Muscle of arm (tissue), 14 donors: ENCODE measurements at places on chromosomes 2 and 18.

DNA sequence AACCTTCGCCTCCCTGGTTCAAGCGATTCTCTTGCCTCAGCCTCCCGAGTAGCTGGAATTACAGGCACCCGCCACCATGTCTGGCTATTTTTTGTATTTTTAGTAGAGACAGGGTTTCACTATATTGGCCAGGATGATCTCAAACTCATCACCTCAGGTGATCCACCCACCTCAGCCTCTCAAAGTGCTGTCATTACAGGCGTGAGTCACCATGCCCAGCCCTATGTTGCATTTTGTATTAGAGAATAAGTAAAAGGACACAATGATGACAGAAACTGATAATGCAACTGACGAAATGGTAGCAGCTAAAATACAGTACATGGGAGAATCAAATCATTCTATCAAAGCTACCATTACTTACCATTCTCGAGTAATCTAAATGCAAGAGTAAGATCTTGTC is 276.7 kb downstream of the DSEL start:
- no peak for DNase-seq

GRCh38 chr18:22378672-22379282 is 38.9 kb downstream of the CTAGE1 start:
- no peak for DNase-seq

- DNase-seq = no peak
Measured at GRCh38 chr18:34857320-34857719, 147.2 kb downstream of the DTNA start.

DNA sequence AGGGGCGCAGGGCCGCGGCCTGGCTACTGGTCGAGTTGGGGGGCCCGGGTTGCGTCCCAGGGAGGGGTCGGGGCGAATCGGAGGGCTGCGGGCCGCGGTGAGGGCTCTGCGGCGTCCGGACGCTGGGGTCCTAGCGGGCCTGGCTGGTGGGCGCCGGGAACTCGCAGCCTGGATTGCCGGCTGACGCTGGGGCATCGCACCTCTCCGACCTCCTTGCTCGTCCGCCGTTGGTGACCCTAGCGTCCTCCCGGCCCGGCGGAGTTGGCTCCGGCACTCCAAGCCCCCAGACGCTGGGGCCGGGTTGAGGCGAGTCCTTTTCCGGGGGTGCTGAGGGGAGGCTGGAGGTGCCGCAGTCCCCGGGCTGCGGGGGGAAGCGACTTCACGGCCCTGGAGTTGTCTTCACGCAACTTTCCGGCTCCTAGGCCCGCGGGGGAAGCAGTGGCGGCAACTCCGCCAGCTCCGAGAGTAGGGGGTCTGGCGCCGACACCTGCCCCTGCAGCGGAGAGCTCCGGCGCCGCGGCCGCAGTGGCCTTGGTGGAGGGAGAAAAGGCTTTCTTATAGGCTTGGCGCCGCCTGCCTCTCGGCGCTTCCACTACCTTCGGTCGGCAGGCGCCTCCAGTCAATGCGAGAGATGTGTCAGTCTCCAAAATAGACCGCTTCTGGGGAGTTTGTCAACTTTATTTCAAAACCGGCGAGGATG is 70.3 kb downstream of the HAUS1 start:
- peak; percentile 28 for DNase-seq

GRCh38 chr2:235510318-235510717 is 16.5 kb downstream of the AGAP1 start:
- DNase-seq = no peak

- no peak for DNase-seq
Measured at GRCh38 chr2:241940329-241940728, 70.8 kb downstream of the RTP5 start.

DNA sequence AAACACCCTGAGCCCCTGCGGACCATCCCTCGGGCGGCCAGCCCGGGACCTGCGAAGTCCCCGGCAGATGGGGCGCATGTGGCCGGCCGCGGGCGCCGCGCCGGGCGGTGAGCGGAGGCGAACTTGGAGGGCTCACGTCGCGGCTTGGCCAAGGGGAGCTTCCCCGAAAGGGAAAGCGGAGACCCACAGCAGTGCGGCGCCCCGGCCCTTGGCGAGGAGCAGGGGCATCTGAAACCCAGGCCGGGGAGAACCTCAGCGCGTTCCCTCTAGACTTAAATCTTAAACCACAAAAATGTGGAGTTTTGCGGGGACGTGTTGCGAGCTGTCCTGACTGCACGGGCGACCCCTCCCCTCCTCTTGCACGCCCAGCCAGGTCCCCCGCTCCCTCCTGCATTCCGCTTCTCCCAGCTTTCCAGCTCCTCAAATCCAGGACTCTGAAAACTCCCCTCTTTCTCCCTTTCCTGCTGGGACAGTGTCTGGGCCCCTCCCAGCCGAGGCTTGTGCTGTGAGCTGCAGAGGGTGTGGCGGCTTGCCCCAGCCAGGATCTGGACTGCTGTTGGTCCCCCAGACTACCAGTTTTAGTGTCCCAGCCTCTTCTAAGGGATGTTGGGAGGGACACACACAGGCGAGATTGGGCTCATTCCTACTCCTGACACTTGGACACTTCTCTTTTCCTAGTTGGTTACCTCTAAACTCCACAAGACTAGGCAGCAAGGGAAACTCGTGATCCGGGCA is 1.3 kb downstream of the FMNL2 start:
- DNase-seq = peak; percentile 60

GRCh38 chr2:134190062-134190806 is 63.6 kb upstream of the MGAT5 start:
- DNase-seq = no peak

GRCh38 chr18:48834413-48835031 is 116.2 kb downstream of the SMAD7 start:
- DNase-seq = no peak

- DNase-seq = no peak
Measured at GRCh38 chr18:6537475-6537874, 122.8 kb upstream of the L3MBTL4 start.

DNA sequence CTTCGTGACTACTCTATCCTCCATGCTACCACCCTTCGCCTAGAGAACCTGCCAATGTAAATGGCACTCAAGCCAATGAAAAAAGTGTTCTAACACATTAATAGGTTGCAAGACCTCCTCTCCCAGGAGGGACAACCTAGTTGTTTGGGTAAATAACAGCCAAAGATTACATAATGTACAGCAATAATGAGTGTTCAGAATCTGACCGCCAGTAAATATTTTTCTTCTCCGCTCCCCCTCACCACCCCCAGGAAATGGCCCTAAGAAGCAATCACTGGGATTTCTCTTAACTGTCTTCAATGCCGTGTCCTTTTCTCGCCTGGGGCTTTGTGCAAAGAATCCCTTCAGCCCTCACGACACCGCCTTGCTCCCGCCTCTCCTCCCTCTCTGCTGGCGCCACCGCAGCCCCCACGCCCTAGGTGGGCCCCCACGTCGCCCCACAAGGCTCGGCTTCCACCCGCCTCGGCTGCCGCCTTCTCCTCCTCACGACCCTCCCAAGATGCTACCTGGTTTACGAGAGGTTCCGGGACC is 458 bp downstream of the HYCC2 start:
- no peak for DNase-seq

DNA sequence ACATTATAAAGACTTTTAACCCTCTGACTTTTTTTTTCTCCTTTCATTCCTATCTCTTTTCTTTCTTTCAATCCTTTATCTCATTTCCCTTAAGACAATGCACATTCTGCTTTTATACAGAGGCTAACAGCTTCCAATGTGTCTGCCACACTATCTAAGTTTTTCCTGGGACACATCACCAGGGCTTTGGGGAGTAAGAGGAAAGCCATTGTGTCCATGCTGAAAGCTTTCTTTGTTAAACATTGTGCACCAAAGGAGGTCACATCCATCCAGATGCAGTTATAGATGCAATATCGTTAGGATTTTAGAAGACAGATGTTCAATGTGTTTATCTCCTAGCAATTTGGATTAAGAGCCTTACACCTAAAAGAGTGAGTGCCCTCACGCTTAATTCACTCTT is 534.1 kb downstream of the CNTNAP5 start:
- no peak for DNase-seq

DNA sequence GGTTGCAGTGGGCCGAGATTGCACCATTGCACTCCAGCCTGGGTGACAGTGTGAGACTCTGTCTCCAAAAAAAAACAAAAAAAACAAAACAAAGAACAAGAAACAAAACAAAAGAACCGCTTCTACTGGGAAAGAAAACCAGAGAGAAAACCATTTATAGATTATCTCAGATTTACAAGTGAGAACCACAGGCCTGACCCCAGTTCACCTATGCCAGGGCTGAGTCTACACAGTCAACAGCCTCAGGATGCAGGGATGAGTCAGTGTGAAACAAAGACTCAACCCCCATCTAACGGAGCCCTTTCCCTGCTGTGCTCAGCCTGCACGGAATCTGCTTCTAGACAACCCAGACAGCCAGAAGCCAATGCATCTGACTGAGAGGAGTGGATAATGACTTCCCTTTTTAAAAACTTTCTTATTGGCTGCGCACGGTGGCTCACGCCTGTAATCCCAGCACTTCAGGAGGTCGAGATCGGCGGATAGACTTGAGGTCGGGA is 25.5 kb upstream of the YWHAQ start:
- DNase-seq = no peak

- DNase-seq = no peak
Measured at GRCh38 chr2:20560891-20561636, 89.8 kb downstream of the HS1BP3 start.

DNA sequence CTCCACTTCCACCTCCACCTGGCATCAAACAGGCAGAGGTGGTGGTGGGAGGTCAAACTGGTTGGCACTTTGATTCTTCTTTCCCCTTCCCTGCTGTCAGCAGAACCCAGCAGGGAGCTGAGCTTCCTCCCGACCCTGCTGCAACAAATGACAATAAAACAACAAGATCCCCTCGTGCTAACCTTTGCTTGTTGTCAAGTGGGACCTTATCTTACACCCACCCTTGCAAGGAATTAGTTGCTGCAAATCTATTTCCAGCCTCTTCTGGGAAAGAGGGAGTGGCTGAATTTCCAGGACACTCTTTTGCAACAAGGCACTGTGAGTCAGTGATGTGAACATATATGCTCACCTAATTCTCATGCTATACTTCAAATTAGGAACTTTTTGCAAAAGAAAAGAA is 655.1 kb downstream of the DSC3 start:
- DNase-seq = no peak

DNA sequence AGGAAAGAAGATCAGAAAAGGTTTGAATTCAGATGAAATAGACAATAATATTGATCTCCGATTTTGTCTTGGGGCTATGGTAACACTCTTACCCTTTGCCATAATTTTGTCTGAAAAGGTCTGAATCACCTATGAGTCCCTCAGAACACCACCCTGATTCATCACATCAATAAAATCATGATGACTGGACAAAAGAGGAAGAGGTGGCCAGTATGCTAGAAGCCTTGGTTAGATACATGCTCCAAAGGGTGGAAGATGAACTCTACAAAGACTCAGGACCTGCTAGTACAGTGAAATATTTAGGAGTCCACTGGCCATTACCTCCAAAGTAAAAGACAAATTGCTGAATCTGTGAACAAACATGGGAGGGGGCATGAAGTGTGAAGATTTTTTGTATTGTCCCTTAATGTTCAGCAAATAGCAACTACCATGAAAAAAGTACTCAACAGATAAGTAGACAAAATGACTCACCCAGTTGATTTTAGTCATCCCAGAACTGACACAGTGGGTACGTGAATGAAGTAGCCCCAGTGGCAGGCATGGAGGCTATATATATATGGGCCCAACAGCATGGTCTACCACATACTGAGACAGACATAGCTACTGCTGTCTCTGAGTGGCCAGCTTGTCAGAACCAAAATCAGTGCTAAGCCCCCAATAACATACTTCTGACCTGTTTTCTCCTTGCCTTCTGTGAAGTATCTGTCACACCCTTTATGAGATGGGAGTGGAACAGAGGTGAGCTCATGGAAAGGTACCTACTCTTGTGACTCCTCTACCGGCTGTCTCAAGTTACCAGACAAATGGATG is 36.5 kb upstream of the GLS start:
- DNase-seq = no peak

DNA sequence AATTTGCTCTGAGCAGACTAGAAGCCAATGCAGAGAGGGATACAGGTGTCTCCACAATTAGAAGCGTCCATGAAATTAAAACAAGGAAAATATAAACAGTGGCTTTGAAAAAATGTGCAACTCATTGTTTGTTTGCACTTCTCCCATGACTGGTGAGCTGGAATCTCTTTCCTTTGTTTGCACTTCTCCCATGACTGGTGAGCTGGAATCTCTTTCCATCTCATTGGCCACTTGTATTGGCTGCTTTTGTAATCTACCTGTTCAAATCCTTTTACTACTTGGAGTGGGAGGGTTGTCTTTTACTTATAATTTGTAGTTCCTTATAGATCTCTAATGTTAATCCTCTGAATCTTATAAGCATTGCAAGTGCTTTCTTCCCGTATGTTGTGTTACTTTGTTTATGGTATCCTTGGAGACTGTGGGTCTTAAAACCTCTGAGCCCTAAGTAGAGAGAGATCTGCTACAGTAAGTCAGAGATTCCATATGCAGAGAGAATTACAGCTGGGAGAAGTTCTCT is 94.1 kb downstream of the RTN4 start:
- DNase-seq = no peak

- DNase-seq = no peak
Measured at GRCh38 chr2:11775384-11775783, 29.0 kb downstream of the LPIN1 start.

DNA sequence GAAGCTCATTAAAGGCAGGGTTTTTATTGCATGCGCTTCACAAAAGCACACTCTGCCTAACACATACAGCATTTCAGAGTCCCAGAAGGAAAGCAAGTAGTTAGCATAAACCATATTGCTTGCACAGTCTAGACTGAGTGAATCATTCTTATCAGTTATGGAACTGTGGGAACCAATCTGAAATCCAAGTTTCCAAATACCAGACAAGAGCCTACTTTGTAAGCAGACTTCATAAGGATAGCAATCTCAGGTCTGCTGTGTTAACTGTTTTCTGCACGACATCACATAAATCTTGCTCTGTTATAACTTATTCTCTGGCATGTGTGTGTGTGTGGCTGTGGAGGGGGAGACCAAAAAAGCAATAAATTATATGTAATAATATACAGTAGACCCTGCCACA is 608.1 kb upstream of the REG3G start:
- DNase-seq = no peak

- no peak for DNase-seq
Measured at GRCh38 chr18:61608316-61608715, 275.1 kb downstream of the CDH20 start.

GRCh38 chr2:222526480-222527277 is 102.3 kb downstream of the SGPP2 start:
- no peak for DNase-seq

GRCh38 chr18:79988071-79988450 is 302 bp downstream of the TXNL4A start:
- peak; percentile 63 for DNase-seq

DNA sequence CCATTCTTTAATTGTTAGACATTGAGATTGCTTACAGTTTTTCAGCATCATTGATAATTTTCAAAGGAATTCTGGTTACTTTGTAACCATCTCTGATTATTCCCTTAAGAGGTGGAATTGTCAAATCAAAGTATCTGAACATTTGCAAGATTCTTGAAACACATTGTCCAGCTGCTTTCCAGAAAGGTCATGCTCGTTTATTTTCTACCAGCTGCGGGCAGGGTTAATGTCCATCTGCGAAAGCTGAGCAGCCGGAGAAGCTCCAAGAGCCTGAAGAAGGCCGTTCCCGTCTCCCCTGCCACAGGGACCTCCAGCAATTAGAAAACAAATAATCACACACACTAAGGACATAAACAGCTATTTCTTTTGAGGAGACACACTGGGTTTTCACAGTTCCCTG is 76.1 kb upstream of the TXNDC2 start:
- DNase-seq = no peak
